ENCODE measurements at places on chromosomes 7 and 10.

DNA sequence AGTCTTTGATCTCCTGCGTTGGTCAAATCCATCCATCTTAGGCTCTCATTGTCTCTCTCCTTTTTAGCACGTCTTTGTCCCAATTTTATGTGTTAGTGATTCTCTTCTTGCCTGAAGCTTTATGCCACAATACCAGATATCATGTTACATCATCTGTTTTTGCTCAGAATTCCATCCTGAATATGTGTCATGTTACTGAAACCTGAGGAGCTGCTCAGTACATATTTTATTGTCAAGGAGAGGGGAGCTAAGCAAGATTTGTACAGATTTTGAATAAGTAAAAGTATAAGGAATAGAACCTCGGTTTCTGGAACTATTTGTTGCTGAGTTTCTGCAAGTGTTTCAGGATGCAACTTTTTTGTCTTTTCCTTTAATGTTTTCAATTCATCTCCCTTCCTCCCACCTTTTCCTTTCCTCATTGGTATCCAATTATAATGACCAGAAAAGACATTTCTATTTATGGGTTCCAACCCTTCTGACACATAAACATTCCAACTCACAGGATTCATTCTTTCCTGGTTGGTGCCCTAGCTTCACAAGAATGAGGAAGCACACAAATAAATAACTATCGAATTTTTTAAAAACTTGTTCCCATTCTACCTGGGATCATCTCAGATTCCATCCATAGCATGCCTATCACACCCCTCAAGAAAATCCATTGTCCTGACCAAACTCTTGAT lies 291.8 kb downstream of the CRPPA start:
- no peak for DNase-seq

DNA sequence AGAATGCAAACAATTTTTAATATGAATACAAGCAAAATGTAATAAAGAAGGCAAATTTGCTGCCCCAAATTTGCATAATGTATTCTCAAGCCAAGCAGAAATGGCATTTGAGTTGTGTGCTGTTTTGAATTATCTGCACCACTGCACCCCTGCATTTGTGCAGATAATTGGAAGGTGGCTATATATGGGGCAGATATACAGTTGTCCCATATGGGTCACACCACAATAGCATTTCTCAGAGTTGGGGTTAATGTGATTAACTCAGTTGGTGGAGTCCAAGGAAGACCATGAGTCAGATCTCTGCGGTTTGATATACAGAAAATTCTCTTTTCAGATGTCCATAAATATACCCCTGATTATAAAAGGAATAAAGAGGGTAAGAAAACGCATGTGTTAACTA lies 68.9 kb upstream of the EXOC4 start:
- no peak for DNase-seq

DNA sequence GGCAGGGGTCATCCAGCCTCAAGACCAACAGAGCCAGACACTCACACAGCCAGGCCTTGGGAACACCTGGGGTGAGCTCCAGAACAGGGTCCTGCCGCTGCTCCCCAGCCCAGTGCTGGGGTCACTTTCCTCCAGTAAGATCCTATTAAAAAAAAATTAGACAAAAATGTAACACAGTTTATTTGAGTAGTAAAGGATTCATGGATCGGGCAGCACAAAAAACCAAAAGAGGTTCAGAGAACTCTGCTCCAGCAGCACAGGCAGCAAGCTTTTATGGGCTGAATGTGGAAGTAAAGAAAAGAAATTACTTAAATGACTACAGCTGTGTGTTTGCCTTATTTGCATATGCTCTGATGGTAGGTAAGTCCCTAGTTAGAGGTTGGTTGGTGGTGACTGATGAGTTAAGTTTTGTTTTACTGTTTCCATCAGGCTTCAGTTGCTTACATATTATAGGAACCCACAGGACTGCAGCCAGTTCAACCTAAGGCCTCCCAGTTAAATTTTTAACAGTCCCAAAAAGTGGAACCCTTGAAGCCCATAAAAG lies 80.5 kb upstream of the FGFR2 start:
- DNase-seq: no peak

DNA sequence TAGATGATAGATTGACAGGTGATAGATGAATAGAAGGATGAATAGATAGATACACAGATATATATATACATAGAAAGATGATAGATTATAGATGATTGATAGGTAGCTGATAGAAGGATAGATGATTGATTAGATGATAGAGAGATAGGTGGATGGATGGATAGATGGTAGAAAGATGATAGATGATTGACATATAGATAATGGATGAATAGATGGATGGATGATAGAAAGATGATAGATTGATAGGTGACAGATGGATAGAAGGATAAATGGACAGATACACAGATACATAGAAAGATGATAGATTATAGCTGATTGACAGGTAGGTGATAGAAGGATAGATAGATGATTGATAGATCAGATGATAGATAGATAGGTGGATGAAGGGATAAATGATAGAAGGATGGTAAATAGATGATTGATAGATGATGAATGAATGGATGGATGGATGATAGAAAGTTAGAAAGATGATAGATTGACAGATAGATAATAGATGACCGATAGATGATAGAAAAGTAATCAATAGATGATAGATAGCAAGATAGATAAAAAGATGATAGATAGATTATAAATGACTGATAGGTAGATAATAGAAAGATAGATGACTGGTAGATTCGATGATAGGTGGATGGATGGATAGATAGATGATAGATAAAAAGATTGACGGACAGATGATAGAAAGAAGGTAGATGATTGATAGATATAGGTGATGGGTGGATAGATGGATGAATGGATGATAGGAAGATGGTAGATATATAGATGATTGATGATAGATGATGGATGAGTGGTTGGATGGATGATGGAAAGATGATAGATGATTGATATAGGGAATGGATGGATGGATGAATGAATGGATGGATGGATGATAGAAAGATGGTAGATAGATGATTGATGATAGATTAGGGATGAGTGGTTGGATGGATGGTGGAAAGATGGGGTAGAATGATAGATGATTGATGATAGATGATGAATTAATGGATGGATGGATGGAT lies 80.4 kb downstream of the MICALL2 start:
- no peak for DNase-seq

GRCh38 chr10:30774261-30774660 lies 144.7 kb upstream of the LYZL2 start:
- no peak for DNase-seq

DNA sequence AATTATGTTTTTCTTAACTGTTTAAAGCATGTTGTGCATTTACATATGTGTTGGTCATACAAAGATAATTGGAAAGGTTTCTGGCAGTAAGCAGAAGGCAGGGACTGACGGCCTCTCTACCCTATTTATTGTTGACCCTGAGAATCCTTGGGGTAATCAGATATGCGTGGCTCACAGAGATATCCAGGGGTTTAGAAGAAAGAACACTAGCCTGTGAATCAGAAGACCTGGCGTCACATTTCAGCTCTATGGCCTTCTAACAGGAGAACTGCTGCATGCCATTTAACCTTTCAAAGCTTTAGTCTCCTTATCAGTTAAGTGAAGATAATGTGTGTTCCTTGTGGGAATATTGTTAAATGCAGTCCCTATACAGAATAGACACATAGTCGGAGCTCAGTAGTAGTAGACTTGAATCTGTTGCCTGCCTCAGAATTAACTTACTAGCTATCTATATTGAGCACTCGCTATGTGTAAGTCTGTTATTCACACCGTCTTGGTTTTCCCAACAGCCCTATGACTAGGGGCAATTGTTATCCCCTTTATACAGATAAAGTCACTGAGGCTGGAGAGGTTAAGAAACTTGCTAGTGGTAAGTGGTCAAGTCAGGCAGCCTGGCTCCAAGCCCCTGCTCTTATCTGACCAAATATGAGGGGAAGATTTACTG lies 129.6 kb upstream of the ANKRD1 start:
- no peak for DNase-seq

DNA sequence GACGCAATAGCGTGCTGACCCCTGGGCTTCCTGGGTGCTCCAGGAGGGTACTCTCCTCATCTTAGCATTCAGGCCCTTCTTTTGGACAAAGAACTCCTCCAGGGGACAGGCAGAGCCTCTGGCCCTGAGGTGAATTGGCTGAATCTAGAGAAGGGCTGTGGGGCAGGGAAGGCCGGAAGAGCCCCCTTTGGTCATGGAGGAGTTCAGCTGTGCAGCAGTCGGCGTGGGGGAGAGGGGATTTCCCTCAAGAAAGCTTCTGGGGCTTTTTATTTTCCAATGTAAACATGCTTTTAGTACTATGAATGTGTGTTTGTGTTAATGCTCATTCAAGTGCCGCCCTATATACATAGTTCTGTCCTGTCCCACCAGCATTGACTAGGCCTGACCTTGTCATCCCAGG lies 38.8 kb downstream of the FIGNL1 start:
- DNase-seq: no peak

DNA sequence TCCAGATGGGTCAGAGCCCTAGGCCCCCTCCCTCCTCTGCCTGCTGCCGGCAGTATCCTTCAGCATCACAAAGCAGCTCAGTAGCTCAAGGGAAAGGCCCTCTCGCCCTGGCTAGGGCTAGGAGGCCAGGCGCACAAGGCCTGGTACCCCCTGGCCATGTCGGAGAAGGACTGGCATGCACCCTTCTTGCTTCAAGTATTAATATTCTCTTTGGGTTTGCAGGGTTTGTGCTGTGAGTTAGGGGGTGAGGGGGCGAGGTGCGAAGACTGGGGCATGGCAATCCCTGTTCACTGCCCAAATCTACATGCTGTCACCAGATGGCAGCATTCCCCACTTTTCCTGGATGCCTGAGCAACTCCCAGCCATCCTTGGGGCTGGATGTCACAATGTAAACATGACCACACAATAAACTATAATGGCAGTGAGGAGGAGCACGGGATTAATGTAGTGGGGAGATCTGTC lies 105.2 kb downstream of the NEURL1 start:
- no peak for DNase-seq

GRCh38 chr7:66356277-66356721 lies 151.2 kb downstream of the TPST1 start:
- no peak for DNase-seq

GRCh38 chr10:71899665-71900412 lies 48.8 kb upstream of the PSAP start:
- no peak for DNase-seq

- no peak for DNase-seq
These were observed 171.9 kb upstream of the LANCL2 start for GRCh38 chr7:55193245-55193644.

DNA sequence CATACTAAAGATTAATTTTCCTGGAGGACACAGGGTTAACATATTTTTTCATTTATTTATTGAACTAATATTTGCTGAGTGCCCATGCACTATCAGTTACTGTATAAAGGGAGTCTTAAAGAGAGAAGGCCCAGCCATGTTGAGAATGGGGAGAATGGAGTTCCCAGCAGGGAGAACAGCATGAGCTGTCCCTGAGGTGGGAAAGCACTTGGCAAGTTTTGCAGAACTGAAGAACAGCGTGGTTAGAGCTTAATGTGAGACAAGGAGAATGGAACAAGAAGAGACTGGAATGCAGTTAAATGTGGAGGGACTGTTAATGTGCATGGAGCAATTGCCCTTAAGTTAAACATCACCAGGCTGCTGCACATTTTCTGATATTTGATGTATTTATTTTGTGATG lies 435.4 kb downstream of the SUGCT start:
- no peak for DNase-seq

GRCh38 chr7:36430186-36430585 lies 40.5 kb downstream of the ANLN start:
- DNase-seq: no peak
